ENCODE measurements at places on chromosomes 3 and 15.

- DNase-seq = no peak
These were observed 129.0 kb upstream of the NEO1 start for GRCh38 chr15:72923289-72923688.

DNA sequence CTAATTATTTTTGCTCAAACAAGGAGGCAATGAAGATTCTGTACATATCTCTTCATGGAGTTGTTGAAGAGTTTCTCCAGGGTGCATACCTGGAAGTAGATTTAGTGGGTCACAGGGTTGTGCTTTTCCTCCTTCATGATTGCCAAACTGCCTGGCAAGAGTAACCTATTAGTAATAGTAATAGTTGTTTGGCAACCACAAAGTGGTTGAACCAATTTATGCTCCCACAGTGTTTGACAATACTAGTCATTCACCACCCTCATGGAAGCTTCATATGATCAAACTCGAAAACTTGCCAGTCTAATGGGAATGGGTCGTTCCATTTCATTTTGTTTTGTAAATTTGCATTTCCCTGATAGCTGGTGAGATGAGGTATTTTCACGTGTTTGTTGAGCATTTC, 57.8 kb downstream of the TLE3 start:
- no peak for DNase-seq

DNA sequence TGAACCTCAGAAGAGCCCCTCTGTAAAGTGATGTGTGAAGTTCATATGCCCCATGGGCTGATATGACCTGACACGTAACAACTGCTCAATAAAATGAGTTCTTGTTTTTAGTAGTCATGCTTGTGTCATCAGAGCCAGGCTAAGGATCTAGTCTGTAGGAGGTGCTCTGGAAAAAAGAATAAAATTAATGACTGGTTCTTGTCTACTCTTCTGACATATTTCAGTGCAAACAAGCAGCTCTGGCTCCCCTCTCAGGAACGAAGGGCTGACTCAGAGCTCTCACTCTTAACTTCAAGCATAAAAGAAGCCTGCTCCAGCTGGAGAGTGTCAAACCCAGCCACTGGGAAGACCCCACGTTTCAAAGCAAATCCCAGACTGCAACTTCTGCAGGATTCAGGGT, 77.0 kb downstream of the LRIG1 start:
- DNase-seq = no peak

DNA sequence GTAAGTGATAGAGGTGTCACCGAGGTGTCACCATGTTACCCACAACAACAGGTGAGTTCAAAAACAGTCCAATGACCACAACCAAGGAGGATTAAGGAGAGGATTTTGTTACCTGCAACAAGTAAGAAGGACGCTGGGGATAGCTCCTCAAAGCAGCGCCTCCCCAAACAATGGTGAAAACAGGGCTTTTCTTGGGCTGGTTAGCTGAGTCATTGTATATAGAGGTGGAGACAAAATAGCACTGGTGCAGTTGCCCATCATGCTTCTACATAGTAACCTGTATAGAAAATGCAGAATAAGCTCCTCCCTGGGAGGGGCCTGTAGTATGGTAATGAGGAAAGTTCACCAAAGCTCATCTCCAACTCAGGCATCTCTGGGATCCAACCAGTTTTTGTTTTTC, 116.9 kb upstream of the EIF1B start:
- no peak for DNase-seq

DNA sequence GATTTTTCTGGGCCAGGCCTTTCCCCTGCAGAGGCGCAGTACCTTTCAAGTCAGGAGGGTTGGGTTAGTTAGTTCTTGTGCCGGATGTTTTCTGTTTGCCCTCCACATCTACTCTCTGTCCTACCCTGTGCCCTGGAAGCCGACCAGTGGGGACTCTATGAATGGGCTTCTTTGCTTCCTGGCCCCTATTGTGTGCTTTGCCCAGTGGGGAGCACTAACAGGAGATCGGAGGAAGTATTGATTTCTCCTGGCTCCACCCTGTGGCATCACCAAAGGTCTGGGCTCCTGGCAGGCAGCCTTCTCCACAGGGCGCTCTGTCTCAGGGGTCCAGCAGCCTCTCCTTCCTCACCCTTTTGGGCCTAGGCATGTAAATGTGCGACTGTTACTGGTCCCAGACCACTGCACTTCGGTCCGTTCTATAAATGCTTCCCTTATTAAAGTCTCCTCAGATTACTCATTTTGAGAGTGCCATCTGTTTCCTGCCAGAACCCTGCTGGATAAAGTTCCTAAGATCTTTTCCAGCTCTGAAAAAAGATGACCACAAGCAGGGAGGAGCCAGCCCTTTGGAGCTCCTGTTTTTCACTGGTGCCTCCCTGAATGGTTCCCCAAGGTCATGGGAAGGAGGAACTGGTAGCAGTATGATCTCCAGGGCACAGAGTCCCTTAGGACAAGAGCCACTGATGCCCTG, 44.5 kb downstream of the CTDSPL start:
- DNase-seq = no peak

DNA sequence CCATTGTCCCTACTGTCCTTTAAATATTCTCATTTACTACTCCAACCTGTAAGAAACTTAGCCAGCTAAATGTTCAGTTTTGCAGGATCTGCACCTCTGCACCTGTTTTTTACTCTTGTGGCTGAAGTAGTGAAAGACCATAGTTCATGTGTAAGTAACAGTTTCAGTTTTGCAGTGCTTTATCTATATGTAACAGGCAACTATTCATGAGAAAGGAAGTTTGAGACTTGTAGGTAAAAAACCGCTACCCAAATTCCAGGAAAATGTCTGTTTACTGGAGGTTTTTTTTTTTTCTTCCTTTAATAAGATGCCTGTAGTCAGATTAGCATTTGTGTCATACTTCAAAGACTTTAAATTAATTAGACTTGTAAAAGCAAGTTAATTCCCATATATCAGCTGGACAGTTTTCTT, 25.4 kb upstream of the MBNL1 start:
- no peak for DNase-seq

GRCh38 chr3:70870576-70870975, 558.1 kb upstream of the MDFIC2 start:
- DNase-seq = no peak

DNA sequence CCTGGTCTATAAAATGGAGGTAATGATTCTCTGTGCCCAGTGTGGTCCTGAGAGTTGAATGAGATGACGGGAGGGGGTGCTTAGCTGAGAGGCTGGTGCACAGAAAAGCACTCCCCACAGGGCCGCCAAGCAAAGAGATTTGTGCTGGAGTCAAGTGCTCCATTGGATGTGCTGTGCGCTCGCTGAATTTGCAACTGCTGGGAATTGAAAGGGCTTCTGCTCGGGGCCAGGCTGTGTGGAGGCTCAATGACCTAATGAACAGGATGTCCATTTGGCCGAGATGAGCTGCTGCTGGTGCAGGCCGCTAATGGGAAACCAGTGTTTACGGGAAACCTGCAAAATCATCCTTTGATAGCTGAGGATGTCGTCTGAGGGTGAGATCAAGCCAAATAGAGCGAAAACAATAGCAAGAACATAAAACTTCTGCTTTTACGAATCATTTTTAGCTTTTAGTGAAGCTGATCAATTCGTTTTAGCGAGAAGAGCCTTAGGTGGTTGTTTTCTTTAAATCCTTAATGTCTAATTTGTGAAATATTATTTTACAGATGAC, 211.7 kb downstream of the GABRG3 start:
- DNase-seq = no peak

All from aorta (tissue), 5 donors.